ENCODE measurements at places on chromosomes 12 and 14. TPM values are rescaled to one million over a fixed set of nuclear protein-coding genes. Genes with fewer than 3 reads are reported as not detected.
A peak's percentile ranks its signal among the peaks of the same experiment; 100 is the strongest.

- no peak for DNase-seq
Observed at GRCh38 chr12:42807766-42808165, 218.2 kb upstream of the PRICKLE1 start.

DNA sequence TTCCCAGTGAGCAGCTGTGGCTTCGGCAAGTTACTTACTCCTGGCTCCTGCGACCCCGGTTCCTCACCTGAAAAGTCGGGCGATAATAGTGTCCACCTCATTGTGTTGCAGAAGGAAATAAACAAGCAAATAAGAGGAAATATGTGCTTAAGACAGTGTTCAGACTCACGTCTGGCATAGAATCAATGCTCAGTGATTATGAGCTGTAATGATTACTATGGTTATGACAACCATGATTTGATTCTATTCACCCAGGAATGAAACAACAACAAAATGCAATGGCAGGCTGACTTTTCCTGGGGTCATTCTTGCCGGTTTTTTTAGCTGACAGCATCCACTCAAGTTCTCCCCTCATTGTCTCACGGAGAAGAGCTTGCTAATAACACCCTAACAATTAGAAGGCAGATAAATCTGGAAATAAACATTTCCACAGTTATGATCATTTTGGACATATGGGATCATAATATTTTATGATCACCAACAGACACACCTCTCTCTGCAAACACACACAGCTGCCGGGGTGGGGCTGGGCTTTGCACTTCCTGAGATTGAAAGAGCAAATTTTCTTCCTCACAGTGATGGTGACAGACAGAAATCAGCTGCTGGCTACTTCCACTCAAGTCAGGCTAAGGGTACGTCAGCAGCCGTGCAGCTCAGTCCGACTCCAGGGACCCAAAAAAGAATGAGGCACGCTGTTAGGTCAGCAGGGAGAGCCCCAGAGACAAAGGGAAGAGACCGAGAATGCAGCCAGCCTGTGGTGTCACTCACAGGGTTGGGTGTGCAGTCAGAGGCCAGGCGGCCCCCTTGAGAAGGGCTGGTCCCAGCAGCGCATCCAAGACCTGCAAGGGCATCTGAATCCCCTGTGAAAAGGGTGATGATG, 158.0 kb downstream of the RIMBP2 start:
- DNase-seq: no peak

DNA sequence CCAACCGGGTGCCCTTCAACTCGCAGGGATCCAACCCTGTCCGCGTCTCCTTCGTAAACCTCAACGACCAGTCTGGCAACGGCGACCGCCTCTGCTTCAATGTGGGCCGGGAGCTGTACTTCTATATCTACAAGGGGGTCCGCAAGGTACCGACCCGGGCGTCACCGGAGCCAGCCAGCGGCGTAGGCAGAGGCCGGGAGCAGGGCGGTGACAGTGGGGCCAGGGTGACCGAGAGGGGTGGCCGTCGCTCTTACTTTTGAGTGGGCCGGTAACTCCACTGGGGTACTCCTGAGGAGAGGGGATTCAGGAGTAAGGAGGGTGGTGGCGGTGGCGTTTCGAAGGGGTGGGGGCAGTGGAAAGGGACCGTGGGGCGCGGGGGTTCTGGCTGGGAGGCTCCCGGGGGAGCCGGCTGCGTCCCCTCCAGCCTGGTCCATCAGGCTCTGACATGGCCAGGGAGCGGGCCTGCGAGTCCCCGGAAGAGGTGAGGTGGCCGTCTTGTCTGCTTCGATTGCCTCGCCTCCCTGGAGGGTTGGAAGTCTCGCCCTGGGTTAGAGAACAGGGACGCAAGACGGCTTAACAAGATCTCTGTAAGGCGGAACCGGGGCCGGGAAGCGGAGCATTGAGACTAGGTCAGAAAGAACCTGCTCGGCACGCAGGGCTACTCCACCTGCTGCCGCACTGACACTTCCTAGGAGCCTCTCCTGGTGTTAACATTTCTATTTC, 491 bp downstream of the WDR20 start:
- DNase-seq: peak; percentile 11

DNA sequence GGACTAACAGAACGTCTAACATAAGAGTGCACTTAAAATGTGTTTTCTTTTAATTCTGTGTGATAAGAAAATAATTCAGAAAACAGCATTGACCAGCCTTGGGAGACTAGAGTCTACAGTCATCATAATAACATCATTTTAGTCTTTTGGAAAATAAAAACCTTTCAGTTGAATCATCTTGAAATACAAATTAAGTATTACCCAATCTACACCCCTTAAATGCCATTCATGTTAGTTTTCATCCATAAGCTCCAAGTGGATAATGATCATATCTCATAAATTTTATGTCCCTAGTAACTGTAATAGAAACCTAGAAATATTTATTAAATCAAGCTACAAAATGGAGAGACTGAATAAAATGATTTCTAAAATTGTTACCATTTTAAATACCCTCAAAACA, 32.4 kb downstream of the EPS8 start:
- no peak for DNase-seq

The VWF gene
- 4.1 TPM for total RNA-seq

GRCh38 chr14:31692376-31692781, 131.2 kb downstream of the NUBPL start:
- DNase-seq: no peak

DNA sequence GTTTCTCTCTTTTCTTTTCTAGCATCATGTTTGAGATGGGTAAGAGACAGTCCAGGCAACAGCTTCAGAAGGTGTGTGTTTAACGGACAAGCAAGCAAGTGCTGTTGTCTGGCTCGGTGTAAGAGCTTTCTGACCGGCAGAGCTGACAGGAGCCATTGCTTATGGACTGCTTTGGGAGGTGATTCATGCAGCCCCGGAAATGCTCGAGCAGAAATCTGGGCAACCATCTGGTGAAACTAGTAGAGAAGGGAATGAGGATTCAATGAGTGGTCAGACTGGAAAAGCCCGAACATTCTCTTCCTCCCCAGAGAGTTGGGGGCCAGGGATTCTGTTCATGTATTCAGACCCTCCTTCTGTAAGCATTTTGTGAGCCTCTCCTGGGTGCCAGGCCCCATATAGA, 24.4 kb downstream of the TUNAR start:
- no peak for DNase-seq

The NFE2 gene
- 26.4 TPM for total RNA-seq

GRCh38 chr14:24329736-24330135, 5.1 kb downstream of the ADCY4 start:
- DNase-seq: no peak

Data from T-helper 17 cell (primary cell).